ENCODE measurements at places on chromosomes 13 and 19.

DNA sequence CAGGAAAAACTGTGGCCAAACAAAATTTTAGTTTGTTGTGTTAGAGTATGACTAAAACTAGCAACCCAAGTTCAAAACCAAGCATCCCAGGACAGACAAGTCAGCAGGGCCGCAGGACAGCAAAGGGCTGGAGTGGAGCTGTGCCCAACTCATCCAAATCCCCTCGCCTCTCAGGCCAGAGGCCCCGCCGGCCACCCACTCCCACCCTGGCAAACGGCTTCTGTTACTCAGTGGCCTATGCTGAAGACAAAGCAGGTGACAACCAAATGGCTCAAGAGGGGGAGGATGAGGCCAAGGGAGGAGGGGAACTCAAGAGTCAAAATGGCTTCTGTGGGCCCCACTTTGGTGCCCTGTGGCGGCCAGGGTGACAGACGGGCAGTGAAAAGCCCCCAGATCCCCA, 69.7 kb downstream of the SLC7A1 start:
- no peak for DNase-seq

DNA sequence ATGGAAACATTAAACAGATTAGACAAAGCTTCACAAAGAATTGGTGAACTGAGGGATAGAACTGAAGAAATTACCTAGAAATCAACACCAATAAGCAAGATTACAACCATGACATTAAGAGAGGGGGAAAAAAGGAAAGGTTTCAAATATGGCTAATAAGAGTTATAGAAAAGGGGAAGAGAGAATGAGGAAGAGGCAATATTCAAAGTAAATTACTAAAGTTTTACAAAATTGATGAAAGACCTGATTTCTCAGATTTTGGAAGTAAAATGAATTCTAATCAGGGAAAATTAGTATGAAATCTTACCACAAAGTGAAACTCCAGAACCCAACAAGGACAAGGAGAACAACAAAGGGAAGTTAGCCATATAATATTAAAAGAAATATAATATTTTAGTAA, 187.4 kb downstream of the NBEA start:
- DNase-seq: no peak

GRCh38 chr13:107203146-107203847, 635.4 kb upstream of the ARGLU1 start:
- DNase-seq: peak; percentile 46

DNA sequence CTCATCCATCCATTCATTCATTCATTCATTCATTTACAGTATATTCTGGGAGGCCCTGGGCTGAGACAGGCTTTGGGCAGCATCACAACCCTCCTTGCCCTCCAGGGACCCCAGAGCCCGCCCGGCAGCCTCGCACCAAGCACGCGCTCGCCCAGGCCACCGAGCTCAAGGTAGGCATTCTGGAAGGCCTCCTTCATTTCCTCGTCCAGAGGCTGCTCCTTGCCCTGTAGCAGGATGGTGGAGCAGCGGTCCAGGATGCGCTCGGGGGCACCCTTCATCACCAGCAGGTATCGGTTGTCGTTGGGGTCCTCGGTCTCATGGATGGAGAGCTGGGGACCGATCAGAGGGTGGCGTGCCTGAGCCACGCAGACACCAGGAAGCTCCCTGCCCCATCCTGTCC, 15.6 kb downstream of the ATP1A3 start:
- no peak for DNase-seq

DNA sequence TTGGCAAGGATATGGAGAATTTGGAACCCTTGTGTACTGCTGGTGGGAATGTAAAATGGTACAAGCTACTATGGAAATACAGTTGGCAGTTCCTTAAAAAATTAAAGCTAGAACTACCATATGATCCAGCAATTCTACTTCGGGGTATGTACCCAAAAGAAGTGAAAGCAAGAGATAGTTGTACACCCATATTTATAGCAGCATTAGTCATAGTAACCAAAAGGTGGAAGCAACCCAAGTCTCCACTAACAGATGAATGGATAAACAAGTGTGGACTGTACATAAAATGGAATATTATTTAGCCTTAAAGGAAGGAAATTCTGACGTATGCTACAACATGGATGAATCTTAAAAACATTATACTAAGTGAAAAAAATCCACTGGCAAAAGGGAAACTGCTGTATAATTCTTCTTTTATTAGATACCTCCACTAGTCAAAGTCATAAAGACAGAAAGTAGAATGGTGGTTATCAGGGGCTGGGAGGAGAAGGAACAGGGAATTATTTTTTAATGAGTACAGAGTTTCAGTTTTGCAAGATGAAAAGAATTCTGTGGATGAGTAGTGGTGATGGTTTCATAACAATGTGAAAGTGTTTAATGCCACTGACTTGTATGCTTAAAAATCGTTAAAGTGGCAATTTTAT, 141.6 kb downstream of the RXFP2 start:
- DNase-seq: no peak

- DNase-seq: no peak
Measured at GRCh38 chr13:33316890-33317289, 31.3 kb upstream of the STARD13 start.

DNA sequence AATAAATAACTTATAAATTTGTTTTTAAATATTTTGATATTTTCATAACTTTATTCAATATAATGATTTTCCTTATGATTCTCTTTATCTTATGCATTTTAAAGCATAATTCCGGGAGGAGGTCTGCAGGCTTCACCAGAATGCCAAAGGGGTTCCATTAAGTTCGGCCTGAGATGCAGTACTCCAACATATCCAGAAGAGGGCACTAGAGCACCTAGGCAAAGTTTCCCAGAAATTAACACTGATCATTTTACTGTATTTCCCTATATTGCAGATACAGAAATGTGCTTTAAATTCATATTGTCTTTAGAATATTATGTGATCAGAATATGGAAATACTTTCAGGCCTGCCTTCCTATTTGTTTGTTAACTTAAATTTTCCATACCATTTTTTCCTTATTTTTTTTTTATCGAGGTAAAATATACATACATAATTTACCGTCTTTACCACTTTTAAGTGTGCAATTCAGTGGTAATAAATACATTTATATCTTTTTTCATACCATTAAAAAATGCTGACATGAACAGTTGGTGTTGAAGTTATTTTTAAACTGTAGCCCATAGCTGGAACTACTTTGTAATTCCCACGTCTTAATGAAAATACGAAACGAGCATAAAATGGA, 58.9 kb upstream of the TM9SF2 start:
- peak; percentile 55 for DNase-seq

DNA sequence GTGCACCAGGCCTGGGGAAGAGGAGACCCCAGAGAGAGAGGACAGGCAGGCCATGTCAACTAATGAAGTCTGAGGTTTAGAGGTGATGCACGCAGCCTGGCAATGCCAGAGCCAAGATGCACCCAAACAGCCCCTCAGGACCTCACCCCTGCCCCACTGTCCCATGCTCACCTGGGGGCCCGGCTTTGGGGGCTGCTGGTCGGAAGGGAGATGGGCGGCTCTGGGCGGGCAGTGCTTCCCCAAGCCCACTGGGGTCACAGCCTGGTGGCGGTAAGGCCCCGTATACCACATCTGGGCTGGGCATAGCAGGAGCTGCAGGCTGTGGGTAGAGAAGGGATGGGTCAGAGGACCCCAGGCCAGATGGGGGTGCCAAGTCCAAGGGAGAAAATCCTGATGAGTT, 8.6 kb upstream of the TMEM161A start:
- DNase-seq: no peak

GRCh38 chr19:42477933-42478332, 35.2 kb upstream of the CXCL17 start:
- DNase-seq: no peak

GRCh38 chr13:46475541-46475991, 77.4 kb upstream of the LRCH1 start:
- no peak for DNase-seq

GRCh38 chr13:44660050-44660449, 83.9 kb upstream of the TSC22D1 start:
- no peak for DNase-seq

- no peak for DNase-seq
Measured at GRCh38 chr19:54916822-54917221, 10.9 kb downstream of the NCR1 start.

GRCh38 chr19:16320987-16321386, 3.6 kb upstream of the KLF2 start:
- no peak for DNase-seq

DNA sequence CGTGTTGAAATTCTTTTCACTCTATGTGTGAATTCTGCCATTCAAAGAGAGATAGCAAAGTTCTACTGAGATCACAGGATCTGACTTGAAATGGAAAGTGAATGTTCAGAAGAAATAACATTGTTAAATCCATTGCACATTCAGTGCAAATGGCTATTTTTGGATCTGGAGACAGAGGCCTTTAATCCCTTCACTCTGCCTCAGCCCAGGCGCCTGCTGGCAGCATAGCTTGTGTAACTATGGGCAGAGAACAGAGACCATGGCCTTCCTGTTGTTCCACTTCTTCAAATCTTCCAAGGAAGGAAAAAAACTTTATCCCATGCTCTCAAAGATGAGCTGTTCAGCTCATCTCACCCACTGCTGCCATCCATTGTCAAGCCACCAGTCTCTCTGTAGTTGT, 265.4 kb downstream of the LMO7 start:
- DNase-seq: no peak

DNA sequence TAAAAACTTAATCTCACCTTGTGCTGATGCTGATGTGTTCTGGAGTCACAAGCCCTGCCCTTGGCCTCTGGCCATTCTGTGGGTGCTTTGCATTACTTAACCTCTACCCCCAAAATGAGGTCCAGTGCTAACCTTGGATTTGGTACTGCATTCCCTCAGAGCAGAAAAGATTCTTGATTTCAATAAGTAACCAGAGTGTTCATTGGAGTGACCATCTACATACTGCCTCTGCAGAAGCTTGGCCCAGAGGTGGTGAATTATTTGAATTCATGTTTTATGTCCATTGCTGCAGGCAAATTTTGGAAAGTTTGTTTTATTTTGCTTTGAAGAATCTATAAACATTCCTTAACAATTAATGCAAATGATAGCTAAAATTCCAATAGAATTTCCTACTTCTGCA, 7.6 kb upstream of the ENOX1 start:
- no peak for DNase-seq

DNA sequence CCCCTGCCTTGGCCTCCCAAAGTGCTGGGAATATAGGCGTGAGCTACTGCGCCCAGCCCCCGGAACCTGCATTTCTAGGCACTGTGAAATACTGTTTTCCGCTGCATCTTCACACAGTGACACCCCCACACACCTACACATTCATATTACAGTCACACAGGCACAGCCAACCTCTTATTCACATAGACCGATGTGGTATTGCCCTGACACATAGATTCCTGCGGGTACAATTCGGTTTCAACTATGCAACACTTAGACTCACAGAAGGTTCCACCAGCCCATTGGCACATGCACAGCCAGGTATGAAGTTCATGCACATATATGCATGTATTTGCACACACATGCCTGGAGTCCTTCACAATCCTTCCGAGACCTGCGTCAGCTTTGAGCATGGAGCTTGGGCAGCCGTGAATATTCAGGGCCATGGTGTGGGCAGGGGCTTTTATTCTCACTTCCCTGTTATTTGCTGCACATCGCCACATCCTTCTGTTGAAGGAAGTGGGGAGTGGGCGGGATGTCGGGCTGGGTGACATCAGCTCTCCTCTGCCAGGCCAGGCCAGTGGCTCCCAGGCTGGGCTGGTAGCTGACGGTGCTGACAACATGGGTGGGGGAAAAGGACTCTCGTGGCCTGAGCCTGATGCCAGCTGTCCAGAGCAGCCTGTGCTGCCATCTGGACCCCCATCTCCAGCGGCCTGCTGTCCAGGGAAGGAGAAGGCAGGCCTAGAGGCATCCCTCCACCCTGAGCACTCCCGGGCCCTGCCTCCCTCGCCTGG, 5.4 kb upstream of the CDC37 start:
- DNase-seq: no peak

GRCh38 chr13:73741742-73742141, 392.5 kb downstream of the KLF12 start:
- DNase-seq: no peak

GRCh38 chr13:25187596-25187995, 15.5 kb upstream of the AMER2 start:
- DNase-seq: no peak

GRCh38 chr13:110684388-110685056, 21.4 kb downstream of the CARS2 start:
- peak; percentile 50 for DNase-seq

DNA sequence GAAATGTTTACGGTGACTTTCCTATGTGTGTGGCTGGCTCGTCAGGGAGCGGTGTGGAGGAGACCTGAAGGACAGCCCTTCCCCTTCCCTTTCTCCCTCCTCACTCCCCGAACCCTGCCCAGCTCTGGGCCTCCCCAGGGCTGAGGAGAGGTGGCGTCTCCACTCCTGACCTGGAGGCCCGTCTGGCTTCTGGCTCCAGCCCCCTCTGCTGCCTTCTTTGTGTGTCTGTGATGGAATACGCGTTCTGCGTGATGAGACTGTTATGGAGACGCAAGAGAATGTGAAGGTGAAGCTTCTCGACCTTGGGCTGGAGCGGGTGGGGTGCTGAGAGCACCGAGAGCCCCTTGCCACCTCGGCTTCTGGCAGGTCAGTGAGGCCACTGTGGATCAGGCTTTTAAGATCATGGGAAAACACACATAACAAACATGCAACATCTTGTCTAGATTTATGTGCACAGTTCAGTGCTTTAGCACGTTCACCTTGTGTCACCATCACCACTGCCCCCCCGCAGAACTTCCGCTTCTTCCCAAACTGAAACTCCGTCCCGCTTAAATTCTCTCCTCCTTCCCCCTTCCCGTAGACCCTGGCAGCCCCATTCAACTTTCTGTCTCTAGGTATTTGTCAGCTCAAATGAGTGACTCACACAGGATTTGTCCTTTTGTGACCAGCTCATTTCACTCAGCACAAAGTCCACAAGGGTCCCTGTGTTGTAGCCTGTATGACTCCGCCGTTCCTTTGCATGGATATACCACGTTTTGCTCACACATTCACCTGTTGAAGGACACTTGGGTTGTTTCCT, 24.7 kb downstream of the ATP11A start:
- DNase-seq: no peak

GRCh38 chr13:71309905-71310304, 557.1 kb downstream of the DACH1 start:
- no peak for DNase-seq

GRCh38 chr13:112958127-112958989, 10.7 kb upstream of the MCF2L start:
- DNase-seq: no peak

DNA sequence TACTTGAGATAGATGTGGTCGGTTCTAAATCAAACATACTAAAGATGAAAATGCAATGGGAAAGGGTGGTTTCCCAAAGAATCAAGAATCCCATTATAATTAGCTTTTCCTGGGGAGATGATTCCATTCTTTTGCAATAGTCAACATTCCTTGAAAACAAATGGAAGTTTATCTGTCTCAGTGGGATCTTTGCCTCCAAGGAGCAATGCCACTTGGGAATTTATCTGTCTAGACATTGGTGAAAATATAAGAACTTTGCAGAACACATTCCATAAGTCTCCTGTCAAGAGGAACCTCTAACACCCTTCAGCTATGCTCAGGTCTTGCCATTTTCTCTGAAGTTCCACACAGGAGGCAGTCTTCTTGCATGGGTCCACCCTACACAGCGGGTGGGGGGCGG, 152.5 kb downstream of the KCTD12 start:
- DNase-seq: no peak

- DNase-seq: peak; percentile 46
Measured at GRCh38 chr13:84994582-84994981, 804.6 kb downstream of the SLITRK6 start.
